ENCODE measurements at places on chromosomes 12 and 14.
A peak's percentile ranks its signal among the peaks of the same experiment; 100 is the strongest.

- DNase-seq: no peak
Observed at GRCh38 chr14:68015356-68016254, 196.0 kb downstream of the RAD51B start.

GRCh38 chr12:132548430-132549058 is 58.6 kb downstream of the FBRSL1 start:
- no peak for DNase-seq

- DNase-seq: peak; percentile 83
Observed at GRCh38 chr14:59919570-59920377, at the start of gene LRRC9. Gene LRRC9, plus strand, starts transcription at chr14:59920144.

DNA sequence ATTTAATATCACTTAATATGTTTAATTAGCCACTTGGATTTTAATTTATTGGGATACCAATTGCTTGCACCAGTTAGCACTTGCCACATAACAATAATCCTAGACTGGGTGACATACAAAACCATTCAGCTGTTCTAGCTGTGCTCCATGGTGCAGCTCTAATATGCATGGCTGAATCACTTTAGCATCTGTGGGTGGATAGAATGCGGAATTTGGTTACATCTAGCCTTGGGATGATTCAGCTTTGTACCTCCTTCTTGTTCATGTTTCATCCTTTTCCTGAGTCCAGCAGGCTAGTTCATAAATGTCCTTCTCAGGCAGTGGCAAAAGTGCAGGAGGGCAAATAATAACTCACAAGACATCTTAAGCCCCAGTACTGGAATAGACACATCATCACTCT is 1263.0 kb downstream of the LRFN5 start:
- no peak for DNase-seq

GRCh38 chr14:38910092-38910491 is 192.9 kb downstream of the SEC23A start:
- no peak for DNase-seq

DNA sequence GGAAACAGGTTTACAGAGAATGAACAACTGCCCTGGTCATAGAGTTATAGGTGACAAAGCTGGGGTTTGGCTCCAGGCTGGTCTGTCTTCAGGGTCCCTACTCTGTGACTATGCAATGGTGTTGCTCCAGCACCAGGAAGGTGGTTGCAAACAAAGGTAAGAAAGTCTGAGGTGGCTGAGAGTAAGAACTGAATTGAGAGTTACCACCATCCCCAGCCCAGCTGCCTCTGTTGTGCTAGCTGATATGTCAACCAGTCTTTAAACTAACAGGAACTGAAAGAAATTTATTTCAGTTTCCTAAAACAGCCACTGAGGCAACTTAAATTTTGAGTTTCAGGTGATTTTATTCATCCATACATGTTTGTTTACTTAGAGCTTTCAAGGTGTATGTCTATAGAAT is 111.0 kb upstream of the LRIG3 start:
- no peak for DNase-seq

GRCh38 chr12:64780531-64781279 is 21.5 kb upstream of the GNS start:
- DNase-seq: no peak

DNA sequence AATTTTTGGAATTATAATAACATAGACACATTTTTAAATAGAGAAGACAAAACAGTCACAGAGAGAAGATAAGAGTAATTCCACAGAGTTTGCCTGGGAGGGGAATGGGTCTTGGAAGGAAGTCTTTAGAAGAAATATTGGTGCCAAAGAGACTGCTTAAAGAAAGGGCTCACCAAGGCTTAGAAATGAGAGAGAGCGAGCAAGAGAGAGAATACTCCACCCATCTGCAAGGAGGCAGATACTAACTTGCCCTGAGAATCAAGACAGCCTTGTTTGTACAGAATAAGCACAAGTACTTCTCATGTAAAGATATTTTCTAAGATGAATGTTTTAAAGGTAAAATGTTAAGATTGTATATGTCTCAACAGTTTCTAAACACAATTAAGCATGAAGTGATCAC is 165.5 kb downstream of the SLC38A4 start:
- DNase-seq: no peak

DNA sequence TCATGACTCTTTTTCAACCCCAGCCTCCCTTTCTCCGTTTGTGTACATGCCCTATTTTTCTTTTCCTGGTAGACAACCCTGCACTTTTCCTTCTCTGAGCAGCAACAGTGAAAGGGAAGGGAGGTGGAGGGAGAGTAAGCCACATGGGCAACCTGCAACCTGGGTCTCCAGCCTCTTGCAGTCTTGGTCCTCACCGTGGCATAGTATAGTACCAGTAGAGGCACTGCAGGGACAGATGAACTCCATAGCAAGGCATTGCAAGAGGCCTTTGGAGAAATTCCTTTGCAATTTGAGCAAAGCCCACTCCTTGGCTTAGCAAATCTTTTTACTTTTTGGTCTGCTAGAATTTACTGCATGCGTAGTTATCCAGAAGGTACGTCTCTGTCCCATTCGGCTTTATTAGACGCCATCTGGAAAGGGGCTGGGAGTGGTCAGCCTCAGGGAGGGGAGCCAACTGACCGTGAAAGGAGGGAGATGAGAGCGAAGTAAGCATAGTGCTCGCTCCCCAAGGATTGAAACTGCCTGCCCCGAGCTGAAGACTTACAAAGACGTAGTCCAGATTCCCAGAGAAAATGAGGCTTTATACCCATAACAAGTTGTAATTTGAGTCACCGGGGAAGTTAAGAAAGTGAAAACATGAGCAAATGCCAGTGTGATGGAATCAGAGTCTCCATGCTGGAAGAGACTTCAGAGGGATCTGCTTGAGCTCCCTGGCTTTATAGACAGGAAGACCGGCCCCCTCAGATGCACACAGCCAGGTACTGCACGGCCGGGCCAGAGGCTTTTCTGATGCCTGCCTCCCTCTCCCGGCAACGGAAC is 332.0 kb downstream of the CACNA1C start:
- DNase-seq: no peak

DNA sequence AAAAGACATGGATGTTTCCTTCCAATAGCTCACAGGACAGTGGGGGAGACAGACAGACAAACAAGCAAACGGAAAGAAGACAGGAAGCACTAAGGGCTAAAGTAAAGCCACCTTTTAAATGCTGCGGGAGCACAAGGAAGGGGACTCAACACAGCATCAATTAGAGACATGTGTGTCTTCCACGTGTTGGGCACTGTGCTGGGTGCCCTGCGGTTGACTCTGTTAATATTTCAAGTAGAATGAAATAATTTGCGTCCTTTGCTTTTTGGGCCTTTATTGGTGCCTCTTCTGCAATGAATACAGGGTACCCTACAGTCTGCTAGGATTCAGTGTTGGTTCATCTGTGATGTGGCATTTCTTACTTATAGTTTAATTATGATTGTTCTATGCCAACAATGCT is 90.9 kb upstream of the CPM start:
- DNase-seq: no peak

DNA sequence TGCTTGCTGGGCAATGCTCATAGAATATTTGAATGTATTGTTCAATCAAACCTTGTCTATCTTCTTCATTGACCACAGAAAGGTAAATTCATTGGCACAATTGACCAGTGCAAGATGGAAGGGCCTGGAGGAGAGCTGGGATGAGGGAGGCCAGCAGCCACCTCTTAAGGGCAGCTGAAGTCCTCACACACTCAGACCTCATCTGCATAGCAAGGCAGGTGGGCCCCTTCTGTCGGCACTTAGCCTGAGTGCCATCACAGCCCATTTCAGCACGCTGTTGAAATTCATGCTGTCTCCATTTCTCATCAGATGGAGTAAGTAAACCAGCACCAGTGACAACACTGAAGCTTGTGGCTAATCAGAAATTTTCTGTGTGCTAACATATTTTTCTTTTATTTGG is 25.4 kb upstream of the HMGA2 start:
- no peak for DNase-seq

DNA sequence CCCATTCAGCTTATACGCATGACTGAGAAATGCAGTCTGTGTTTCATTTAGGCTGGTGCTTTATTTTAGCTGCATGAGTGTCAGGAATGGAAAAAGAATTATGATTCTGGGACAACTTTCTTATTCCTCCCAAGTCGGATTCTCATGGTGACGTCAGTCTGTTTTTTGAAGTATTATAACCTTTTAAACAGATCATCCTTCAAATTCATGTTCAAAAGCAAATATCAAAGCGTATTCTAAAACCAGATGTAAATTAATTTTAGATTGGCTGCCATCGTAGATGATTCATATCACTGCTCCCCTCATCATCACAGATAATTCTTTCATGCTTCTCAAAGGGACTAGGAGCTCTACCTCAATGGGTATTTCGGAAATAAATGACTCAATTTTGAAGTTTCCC is 15.0 kb downstream of the FNTB start:
- DNase-seq: no peak

DNA sequence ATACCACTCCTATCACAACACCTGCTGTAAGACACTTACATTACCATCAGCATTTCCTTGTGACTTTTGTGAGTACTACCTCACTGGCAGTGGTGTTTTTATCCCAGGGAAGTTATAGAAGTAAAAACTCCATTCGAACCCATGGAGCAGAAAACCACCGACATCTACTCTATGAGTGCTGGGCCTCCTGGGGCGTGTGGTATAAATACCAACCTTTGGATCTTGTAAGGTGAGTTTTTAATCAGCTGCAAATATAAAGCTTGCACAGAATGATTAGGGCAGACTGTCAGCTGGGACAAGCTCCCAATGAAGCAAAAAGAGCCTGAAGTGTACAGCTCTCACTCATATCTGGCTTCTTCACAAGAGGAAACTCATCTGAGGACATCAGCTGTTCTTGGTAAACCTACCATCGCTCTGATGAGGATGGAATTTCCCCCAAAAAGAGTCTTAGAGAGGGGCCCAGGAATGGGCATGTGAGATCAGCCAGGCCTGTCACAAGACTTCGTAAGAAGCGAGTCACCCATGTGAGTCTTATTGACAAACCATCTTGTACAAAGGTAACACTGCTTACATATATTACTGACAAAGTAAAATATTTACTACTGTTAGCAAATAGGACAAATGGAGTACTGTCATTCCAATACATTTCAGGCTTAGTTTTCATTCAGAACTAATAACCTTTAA is 170.0 kb downstream of the SLC5A8 start:
- DNase-seq: no peak

DNA sequence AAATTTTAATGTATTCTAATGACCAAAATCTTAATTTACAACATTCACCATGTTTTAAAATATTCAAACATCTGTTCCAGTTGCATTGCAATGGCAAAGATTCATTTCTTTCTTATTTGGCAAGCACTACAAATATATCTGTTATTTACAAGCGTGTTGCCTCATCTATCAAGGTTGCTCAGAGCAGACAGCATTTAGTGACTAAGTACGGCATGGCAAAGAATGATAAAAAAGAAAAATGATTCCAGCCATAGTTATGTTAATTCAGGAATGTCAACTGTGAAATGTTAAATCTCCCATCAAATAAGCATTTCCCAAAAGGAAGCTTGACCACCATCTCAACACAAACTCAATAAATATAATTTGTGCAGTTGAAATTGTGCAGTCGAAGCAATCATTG is 312.1 kb downstream of the SEC23A start:
- no peak for DNase-seq

GRCh38 chr14:60707858-60708257 is 16.3 kb downstream of the SIX4 start:
- no peak for DNase-seq

DNA sequence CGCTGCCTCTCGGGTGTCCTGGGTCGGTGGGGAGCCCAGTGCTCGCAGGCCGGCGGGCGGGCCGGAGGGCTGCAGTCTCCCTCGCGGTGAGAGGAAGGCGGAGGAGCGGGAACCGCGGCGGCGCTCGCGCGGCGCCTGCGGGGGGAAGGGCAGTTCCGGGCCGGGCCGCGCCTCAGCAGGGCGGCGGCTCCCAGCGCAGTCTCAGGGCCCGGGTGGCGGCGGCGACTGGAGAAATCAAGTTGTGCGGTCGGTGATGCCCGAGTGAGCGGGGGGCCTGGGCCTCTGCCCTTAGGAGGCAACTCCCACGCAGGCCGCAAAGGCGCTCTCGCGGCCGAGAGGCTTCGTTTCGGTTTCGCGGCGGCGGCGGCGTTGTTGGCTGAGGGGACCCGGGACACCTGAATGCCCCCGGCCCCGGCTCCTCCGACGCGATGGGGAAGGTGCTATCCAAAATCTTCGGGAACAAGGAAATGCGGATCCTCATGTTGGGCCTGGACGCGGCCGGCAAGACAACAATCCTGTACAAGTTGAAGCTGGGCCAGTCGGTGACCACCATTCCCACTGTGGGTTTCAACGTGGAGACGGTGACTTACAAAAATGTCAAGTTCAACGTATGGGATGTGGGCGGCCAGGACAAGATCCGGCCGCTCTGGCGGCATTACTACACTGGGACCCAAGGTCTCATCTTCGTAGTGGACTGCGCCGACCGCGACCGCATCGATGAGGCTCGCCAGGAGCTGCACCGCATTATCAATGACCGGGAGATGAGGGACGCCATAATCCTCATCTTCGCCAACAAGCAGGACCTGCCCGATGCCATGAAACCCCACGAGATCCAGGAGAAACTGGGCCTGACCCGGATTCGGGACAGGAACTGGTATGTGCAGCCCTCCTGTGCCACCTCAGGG is 679 bp downstream of the ARF6 start:
- DNase-seq: no peak

DNA sequence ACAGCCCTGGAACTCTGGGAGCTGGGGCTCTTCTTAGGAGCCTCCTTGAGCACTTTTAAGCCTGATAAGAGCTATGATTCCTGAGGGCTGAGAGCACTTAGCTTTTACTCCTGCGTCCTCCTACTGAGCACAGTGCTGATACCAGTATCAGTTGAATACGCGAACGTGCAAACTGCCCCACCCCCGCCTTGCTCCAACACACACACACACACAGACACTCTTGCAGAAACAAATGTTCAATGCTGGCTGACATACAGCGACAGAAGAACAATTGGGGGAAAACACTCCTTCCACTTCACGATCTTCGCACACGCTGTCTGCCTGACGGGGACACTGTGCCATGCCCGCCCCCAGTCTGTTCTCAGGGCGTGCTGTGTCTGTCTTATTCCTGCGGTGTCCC is 57.2 kb upstream of the DLK1 start:
- no peak for DNase-seq

DNA sequence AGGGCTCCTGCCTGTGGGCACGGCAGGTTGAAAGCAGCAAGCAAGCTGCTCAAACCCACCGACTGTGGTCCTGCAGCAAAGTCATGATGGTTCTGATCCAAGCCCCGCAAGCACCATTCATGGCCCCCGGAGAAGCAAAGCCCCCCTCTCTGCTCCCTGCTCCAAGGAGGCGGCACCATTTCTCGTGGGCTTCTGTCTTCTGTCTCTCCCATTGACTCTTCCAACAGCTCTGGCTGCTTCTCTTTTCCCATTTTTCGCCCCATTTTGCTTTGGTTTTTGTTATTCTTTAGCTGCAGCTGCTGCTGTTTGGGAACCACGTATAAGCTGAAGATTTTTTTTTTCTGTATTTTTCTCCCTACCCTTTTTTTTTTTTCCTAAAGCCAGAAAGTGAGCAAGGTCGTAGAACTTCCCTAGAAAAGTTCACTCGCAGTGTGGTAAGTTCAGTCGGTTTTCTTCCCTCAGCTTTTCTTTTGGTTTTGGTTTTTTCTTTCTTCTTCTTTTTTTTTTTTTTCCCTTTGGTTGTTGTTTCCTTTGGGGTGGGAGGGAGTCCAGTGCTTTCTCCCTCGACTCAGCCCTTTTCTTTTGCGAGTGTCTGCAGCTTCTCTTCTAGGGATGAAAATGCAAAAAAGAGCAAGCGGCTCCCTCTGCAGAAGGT is 354.1 kb downstream of the DPF3 start:
- no peak for DNase-seq

Measured in cerebellar cortex (tissue), 1 donor.